ENCODE measurements at places on chromosomes 16 and 17. TPM values are rescaled to one million over a fixed set of nuclear protein-coding genes. Genes with fewer than 3 reads are reported as not detected.

- no peaks in the 10 kb centered on the region for H3K4me1 ChIP-seq
- peak overlapping the region; percentile 18 for H3K4me3 ChIP-seq
- DNase-seq = peak; percentile 40
- no peaks in the 10 kb centered on the region for H3K36me3 ChIP-seq
- peaks cover 18% of the 10 kb centered on the region for H3K27me3 ChIP-seq
These were observed 10.8 kb downstream of the SMTNL2 start for GRCh38 chr17:4594931-4595684.

GRCh38 chr16:63830061-63830460, 1291.8 kb downstream of the CDH11 start:
- no peaks in the 10 kb centered on the region for H3K27me3 ChIP-seq
- no peak overlapping the region for H3K4me3 ChIP-seq
- no peak overlapping the region for H3K27ac ChIP-seq
- DNase-seq = no peak

- no peak overlapping the region for H3K4me3 ChIP-seq
- H3K4me1 ChIP-seq = no peaks in the 10 kb centered on the region
- no peaks in the 10 kb centered on the region for H3K36me3 ChIP-seq
- no peak for DNase-seq
These were observed 12.4 kb upstream of the CACNG4 start for GRCh38 chr17:66952031-66952524.

Gene GPRC5B
- total RNA-seq = not detected

GRCh38 chr17:37546302-37546701, 56.6 kb downstream of the DUSP14 start:
- DNase-seq = no peak
- H3K4me1 ChIP-seq = peaks cover 58% of the 10 kb centered on the region
- no peaks in the 10 kb centered on the region for H3K36me3 ChIP-seq
- H3K27ac ChIP-seq = no peak overlapping the region
- no peaks in the 10 kb centered on the region for H3K27me3 ChIP-seq
- no peak overlapping the region for H3K4me3 ChIP-seq

DNA sequence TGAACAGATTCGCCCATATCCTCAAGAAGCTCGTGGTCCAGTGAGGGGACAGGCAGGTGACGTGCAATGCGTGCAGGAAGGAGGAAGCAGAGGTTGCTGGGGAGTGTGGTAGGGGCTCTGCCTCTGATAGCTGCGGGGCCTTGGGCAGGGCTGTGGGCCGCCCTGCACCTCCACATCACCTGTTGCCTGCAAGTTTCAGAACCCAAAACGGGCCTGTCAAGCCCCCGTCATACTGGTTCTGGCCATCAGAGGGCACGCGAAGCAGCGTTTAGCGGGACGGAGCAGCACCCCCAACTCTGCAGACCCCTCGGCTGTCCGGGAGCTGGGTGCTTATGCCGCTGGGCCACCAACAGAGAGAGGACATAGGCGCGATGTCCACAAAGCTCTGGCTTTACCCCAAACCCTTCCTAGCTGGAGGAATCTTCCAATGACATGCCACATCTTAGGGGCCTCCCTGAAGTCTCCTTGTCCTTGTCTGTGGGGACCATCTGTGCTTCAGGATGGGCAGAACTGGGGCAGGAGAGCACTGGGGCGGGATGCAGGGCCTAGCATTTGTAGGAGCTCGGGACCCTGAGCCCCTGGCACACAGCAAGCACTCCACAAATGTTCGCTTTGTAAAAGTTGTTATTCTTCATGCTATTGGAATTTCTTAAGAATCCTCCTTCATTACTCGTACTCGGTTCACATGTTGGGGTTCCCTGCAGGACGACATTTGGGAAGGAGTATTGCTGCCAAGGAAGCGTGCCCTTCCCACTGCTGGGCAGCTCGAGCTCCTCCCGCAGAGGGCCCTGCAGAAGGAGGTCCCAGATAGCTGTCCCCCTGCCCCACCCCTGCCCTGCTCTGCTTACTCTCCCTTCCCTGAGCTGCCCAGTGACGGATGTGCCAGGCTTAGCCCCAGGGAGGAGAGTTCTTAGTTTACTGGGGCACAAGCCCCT, 64.3 kb downstream of the CNGB1 start:
- DNase-seq = no peak
- no peak overlapping the region for H3K27ac ChIP-seq
- H3K4me1 ChIP-seq = peaks cover 2% of the 10 kb centered on the region
- no peaks in the 10 kb centered on the region for H3K36me3 ChIP-seq

Gene HLF
- 0.49 TPM for total RNA-seq

DNA sequence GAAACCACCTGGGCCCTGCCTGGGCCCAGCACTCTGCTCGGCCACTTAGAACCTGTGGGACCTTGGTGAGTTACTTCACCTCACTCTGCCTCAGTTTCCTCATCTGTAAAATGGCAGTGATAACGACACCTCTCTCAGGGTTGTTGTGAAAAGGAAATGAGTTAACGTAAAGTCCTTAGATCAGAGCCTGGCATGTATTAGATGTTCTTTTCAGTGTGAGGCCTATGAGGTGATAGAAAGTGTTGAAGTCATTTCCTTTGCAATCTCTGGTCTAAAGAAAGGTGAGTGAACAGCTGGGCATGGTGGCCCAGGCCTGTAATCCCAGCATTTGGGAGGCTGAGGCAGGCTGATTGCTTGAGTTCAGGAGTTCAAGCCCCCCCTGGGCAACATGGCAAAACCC, 51.7 kb upstream of the LGALS9 start:
- no peak overlapping the region for H3K4me3 ChIP-seq
- H3K36me3 ChIP-seq = no peaks in the 10 kb centered on the region
- peaks cover 13% of the 10 kb centered on the region for H3K4me1 ChIP-seq
- DNase-seq = no peak
- no peaks in the 10 kb centered on the region for H3K27me3 ChIP-seq

DNA sequence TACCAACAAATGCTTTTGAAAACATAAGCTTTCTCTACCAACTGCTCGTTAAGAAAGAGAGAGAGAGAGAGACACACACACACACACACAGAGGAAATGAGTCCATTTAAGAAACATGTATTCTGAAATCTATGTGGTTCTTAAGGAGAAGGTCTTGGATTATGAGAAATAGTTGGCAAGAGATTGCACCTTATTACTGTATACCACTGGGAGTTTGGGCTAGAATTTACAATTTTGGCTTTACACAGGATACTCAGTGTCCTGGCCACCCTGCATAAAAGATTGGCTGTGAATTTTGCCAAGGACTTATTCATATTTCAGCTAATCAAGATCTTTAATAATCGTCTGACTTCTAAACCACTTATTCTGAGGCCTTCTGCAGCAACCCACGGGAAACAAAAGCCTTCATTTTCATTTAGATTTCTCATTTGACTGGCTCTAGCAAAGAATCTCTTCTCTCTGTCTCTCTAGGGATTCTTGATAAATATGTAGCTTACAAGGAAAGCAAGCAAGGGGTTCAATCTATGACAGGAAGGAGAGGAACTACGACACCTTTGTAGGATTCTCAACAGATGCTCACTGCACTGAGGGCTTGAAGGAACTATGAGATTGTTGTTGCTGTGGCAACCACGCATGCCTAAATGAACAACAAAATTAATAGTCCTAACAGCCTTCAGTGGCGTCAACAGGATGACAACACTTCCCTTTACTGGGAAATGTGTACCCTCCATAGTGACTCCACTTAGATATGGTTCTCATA, 75.3 kb upstream of the GNAO1 start:
- H3K36me3 ChIP-seq = no peaks in the 10 kb centered on the region
- no peaks in the 10 kb centered on the region for H3K27me3 ChIP-seq
- H3K27ac ChIP-seq = no peak overlapping the region
- no peak for DNase-seq

Gene NKD1
- total RNA-seq = 5.9 TPM

- H3K4me3 ChIP-seq = no peak overlapping the region
- DNase-seq = no peak
- no peaks in the 10 kb centered on the region for H3K27me3 ChIP-seq
- peak overlapping the region; percentile 66 for H3K27ac ChIP-seq
- no peaks in the 10 kb centered on the region for H3K36me3 ChIP-seq
- peaks cover 49% of the 10 kb centered on the region for H3K4me1 ChIP-seq
These were observed 3.3 kb downstream of the ATXN2L start for GRCh38 chr16:28826141-28826540.

- no peaks in the 10 kb centered on the region for H3K36me3 ChIP-seq
- H3K4me1 ChIP-seq = peaks cover 4% of the 10 kb centered on the region
- no peak for DNase-seq
- no peak overlapping the region for H3K27ac ChIP-seq
- peak overlapping the region; percentile 52 for H3K4me3 ChIP-seq
These were observed 5.0 kb downstream of the EVPLL start for GRCh38 chr17:18382441-18383078.

DNA sequence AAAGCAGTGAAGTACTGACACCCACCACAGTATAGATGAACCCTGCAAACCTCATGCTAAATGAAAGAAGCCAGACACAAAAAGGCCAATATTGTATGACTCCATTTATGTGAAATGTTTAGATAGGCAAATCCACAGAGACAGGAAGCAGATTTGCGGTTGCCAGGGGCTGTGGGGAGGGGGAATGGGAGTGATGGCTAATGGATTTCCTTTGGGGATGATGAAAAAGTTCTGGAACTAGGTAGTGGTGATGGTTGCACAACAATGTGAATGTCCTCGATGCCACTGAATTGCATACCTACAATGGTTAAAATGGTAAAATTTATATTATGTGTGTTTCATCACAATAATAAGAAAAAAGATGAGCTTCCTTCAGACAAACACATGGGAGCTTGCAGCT, 28.4 kb upstream of the WFIKKN2 start:
- H3K4me1 ChIP-seq = no peaks in the 10 kb centered on the region
- no peak overlapping the region for H3K27ac ChIP-seq
- H3K36me3 ChIP-seq = no peaks in the 10 kb centered on the region
- DNase-seq = no peak

DNA sequence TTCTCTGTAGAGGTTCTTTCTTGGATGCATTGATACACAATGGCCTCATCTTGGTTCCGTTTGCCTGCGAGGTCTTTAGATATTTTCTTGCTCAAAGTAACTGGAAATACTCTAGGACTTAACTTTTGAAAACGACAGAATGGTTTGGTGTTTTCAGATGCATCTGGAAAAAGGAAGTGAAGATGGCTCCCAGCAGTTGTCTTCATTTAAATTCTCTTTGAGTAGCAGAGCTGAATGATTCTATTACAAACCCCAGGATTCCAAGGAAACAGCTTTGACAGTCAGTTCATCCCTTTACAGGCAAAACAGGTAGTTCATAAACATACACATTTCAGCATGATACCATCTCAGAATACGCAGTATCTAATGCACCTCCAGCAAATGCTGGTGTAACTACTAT, 54.8 kb downstream of the PSMD12 start:
- H3K27me3 ChIP-seq = no peaks in the 10 kb centered on the region
- no peaks in the 10 kb centered on the region for H3K4me1 ChIP-seq
- H3K36me3 ChIP-seq = no peaks in the 10 kb centered on the region
- DNase-seq = no peak
- H3K27ac ChIP-seq = no peak overlapping the region

- H3K36me3 ChIP-seq = no peaks in the 10 kb centered on the region
- H3K27ac ChIP-seq = no peak overlapping the region
- H3K4me1 ChIP-seq = peaks cover 6% of the 10 kb centered on the region
- peak; percentile 61 for DNase-seq
- no peak overlapping the region for H3K4me3 ChIP-seq
These were observed 14.8 kb upstream of the MARVELD3 start for GRCh38 chr16:71610936-71611871.

Gene MYH10
- total RNA-seq = 1.7 TPM

DNA sequence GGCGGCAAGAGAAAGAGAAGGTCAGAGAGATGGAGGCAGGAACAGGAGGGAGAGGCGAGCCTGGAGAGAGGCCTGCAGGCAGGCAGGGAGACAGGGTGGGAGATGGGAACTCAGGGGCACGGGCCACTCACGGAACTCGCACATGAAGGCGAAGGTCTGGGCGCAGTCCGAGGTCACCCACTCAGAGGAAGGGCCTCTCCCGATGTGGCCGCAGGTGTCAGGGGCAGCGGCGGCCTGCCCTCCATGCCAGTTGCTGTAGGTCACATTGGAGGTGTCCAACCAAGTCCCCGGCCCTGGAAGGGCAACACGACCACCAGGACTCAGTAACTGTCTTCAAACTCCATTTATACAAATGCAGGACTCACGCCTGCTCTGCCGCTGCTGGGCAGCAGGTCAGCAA, 22.4 kb upstream of the BCO1 start:
- H3K36me3 ChIP-seq = no peaks in the 10 kb centered on the region
- peaks cover 1% of the 10 kb centered on the region for H3K4me1 ChIP-seq

DNA sequence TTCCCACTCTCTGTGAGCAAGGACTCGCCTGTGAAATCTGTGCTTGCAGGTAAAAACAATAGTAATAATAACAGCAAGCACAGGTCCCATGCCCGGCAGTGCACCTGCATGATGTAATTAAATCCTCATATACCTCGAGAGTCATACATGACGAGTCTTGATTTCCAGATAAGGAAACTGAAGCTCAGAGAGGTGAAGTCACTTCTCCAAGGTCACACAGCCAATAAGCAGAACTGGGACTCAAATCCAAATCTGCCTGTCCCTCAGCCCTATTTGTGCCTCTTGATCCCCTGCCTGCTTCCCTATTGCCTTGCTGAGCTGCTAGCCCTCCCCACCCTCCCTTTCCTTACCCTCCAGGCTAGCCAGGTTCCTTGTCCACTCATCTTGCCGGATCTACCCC, 38.0 kb upstream of the CPNE2 start:
- no peak overlapping the region for H3K4me3 ChIP-seq
- H3K36me3 ChIP-seq = peaks cover 13% of the 10 kb centered on the region
- H3K27ac ChIP-seq = no peak overlapping the region
- no peak for DNase-seq

GRCh38 chr17:37081287-37081686, 132.5 kb downstream of the AATF start:
- H3K4me3 ChIP-seq = no peak overlapping the region
- H3K27me3 ChIP-seq = no peaks in the 10 kb centered on the region
- no peak overlapping the region for H3K27ac ChIP-seq

Gene KRT28
- not detected for total RNA-seq

- H3K27me3 ChIP-seq = peaks cover 3% of the 10 kb centered on the region
- DNase-seq = no peak
- H3K27ac ChIP-seq = no peak overlapping the region
- H3K36me3 ChIP-seq = no peaks in the 10 kb centered on the region
- no peak overlapping the region for H3K4me3 ChIP-seq
These were observed 151.3 kb downstream of the C16orf95 start for GRCh38 chr16:87165885-87166284.

Gene RCVRN
- not detected for total RNA-seq

Data from naive thymus-derived CD8-positive, alpha-beta T cell (primary cell).